Kidney glomerular epithelial cell (primary cell): ENCODE measurements at places on chromosomes 6 and 20.

GRCh38 chr6:156392648-156393047 lies 384.5 kb upstream of the ARID1B start:
- no peak for DNase-seq

GRCh38 chr6:86683132-86683908 lies 254.0 kb upstream of the HTR1E start:
- no peak for DNase-seq

GRCh38 chr20:24798930-24799705 lies 150.0 kb upstream of the CST7 start:
- no peak for DNase-seq

DNA sequence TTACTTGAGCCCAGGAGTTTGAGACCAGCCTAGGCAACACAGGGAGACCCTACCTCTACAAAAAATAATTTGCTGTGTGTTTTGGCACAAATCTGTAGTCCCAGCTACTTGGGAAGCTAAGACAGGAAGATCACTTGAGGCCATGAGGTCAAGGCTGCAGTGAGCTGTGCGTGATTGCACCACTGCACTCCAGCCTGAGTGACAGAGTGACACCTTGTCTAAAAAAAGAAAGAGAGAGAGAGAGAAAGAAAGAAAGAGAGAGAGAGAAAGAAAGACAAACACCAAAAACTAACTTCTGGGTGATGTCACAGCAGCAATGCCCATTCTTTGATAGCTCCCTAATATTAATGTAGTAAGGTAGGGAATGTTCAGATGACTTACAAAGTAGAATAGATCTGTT lies 20.4 kb downstream of the USP49 start:
- DNase-seq, result no peak

DNA sequence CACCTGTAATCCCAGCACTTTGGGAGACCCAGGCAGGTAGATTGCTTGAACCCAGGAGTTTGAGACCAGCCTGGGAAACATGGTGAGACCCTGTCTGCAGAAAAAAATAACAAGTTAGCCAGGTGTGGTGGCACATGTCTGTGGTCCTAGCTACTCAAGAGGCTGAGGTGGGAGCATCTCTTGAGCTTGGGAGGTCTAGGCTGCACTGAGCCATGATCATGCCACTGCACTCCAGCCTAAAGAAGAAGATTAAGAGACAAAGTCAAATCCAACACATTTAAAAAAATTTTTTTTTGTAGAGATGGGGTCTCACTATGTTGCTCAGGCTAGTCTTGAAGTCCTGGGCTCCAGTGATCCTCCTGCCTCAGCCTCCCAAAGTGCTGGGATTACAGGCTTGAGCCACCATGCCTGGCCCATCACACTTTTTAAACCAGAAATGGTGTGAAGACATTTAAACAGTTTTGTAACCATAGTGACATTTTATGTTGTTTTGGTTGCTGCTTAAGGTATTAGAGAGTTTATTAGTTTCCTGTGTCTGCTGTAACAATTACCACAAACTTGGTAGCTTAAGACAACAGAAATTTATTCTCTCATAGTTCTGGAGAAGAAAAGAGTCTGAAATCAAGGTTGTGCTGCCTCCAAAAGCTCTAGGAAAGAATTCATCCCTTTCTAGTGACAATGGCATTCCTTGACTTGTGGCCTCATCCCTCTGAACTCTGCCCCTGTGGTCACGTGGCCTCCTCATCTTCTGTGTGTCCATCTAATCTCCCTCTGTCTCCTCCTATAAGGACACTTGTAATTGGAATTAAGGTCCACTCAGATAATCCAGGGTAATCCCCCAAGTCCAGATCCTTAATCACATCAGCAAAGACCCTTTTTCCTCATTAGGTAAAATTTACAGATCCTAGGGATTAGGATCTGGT lies 104.6 kb upstream of the TNFAIP3 start:
- DNase-seq, result no peak

DNA sequence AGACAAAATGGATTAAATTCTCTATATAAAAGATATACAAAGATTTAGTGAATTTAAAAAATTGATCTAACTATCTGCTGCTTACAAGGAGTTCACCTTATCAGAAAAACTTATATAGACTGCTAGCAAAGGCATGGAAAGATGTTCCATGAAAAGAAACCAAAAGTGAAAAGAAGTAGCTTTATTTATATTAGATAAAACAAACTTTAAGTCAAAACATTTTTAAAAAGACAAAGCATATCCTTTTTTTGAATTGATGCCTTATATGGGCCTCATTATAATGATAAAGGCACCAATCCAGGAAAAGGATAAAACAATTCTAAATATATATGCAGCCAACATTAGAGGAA lies 334.2 kb downstream of the MEI4 start:
- DNase-seq, result no peak

- DNase-seq, result no peak
These were observed 570 bp upstream of the FANCE start for GRCh38 chr6:35451354-35452182.

GRCh38 chr20:3404402-3404801 lies 3.1 kb downstream of the DNAAF9 start:
- no peak for DNase-seq

GRCh38 chr6:48085131-48085741 lies 25.8 kb downstream of the PTCHD4 start:
- no peak for DNase-seq

GRCh38 chr6:14273191-14273590 lies 155.6 kb downstream of the CD83 start:
- DNase-seq, result no peak

- peak; percentile 62 for DNase-seq
These were observed 1112.3 kb upstream of the CITED2 start for GRCh38 chr6:140486450-140487361.

- no peak for DNase-seq
These were observed 1.6 kb downstream of the TBC1D20 start for GRCh38 chr20:460707-461106.

GRCh38 chr20:61234224-61234890 lies 17.7 kb upstream of the CDH4 start:
- DNase-seq, result no peak
